NCI-H226 (cell line): ENCODE measurements at places on chromosomes 2 and 18.
A peak's percentile ranks its signal among the peaks of the same experiment; 100 is the strongest.

DNA sequence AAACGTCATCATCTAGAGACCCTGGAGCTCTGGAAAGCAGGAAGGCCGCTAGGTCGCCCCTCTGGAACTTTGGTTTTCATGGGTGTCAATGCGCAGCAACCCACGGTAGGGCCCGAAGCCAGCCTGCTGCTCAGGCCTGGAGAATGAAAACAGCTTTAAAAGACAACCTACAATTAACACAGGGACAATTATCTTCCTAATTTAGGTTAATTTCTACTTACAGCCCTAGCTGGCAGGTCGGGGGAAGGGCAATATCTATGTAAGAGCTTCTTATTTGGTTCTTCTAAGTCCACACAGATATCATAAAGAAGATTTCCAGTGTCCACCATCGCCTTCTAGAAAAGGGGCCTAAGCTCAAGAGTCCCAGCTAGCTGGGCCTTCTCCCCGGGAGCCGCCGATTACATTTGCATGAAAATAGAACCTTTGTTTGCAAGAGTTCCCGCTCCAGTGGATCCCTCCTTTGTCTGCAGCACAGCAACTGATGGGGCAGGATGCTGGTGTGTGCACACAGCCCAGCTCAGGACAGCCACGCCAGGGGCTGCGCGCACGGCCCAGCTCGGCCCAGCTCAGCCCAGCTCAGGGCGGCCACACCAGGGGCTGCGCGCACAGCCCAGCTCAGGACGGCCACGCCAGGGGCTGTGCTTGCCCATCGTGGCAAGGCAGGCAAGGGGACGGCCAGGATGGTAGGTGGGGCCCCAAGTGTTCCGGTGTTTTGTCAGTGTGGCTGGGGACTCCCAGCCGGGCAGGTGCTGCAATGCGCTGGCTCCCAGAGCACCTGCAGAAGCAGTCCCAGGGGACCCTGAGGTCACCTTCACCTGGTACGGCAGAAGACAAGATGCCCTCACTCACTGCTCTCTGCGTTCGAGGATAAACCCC is 109.1 kb downstream of the HDAC4 start:
- DNase-seq, result no peak

GRCh38 chr2:11286749-11287148 is 57.7 kb downstream of the ROCK2 start:
- DNase-seq, result no peak

DNA sequence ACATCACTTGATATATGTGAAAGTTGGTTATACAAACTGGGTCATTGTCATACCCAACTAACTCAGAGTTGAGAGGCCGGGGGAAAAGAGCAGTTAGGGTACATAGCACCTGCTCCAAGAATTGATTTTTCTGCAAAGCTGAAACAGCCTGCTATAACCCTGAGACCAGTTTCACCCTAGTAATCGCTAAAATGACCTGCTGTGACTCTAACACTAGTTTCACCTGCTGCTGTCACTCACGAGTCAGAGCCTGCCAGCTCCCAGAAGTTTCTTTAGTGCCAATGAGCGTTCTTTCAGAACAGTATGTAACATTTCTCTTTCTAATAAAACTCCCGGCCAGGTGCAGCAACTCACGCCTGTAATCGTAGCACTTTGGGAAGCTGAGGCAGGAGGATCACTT is 28.0 kb downstream of the SRSF7 start:
- no peak for DNase-seq

DNA sequence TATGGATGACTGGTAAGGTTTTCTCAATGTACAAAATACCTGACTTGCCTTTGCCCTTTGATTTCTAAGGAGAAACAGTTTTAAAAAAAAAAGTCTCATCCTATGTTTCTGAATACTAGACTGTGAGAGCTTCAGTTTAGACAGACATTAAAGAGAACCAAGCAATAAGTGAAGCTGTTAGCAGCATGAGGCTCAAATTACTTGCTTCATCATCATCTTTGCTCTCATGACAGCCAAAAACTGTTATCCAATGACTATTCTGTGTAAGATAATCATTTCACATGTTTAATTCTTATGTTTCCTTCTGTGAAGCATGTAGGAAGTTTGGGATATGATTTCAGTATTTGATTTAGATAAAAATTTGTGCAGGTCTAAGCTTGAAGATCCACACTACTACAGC is 129.2 kb downstream of the COMMD1 start:
- no peak for DNase-seq

GRCh38 chr2:218074031-218074430 is 5.0 kb downstream of the RUFY4 start:
- no peak for DNase-seq

DNA sequence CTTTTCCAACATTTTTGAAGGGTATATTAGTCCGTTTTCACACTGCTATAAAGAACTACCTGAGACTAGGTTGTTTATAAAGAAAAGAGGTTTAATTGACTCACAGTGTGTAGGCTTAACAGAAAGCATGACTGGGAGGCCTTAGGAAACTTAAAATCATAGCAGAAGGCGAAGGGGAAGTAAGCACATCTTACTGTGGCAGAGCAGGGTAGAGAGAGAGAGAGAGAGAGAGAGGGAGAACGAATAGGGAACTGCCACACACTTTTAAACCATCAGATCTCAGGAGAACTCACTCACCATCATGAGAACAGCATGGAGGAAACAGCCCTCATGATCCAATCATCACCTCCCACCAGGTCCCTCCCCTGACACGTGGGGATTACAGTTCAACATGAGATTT is 420.3 kb downstream of the SOCS6 start:
- no peak for DNase-seq

DNA sequence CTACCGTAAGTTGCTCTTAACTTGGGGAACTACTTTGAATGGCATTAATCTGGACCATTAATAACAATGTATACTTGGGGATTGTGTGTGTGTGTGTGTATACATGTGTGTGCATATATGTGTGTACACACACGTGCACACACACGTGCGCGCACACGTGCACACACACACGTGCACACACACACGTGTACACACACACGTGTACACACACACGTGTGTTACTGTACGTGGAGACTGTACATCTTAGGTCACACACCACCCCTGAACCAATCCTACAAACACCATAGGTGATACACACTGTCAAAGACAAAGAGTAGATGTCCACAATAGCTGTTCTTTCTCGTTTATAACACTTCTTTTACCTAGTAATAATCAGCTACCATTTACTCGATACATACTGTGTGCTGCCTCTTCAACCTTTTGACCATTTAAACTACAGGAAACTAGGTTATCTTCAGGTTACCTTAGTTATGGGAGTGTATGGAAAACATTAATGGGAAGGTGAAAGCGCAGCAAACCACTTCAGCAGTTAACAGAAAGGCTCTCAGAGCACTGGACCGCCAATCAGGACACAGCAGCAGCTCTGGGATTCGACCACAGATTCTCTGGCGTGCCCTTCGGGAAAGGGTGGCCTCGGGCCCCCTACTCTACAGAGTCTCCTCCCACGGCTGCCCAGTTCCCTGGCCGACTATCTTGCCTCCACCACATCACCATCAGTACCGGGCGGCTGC is 894 bp upstream of the GCC2 start:
- DNase-seq, result no peak

DNA sequence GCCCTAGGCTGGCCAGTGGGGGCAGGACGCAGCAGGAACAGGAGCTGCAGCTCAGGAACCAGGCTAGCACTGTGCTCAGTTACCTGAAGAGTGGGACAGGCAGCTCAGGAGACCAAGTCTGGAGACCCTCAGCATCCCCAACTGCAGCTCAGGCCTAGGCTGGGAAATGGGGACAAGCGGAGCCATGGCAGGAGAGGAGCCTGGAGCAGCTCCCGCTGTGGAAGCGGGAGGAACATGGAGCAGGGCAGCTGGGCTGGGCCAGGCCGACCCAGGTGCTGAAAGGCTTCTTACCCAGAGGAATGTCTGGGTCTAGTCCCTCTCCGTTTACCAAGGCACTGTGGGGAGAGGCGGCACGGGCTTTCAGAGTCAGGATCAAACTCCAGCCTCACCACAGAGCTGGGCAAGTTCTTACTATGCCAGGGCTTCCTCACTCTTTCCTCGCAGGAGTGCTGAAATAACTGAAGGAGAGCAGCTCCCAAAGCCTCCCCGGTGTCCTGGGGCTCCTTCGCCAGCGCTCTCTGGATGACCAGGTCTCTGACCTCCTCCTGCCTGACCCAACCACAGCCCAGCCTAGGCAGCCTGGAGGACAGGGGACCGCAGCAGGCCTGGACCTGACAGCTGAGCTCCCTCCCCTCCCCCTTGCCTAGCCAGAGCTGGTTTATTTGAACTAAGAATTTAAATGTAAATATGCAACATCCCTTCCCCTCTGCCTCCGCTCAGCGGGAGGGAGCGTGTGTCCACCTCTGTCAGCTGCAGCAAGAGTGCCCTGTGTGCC is 247.8 kb upstream of the SIX2 start:
- DNase-seq, result no peak

- DNase-seq, result no peak
These were observed 236.5 kb downstream of the NDUFA10 start for GRCh38 chr2:239788576-239789098.

GRCh38 chr2:145887915-145888314 is 1368.0 kb upstream of the ZEB2 start:
- DNase-seq, result no peak

DNA sequence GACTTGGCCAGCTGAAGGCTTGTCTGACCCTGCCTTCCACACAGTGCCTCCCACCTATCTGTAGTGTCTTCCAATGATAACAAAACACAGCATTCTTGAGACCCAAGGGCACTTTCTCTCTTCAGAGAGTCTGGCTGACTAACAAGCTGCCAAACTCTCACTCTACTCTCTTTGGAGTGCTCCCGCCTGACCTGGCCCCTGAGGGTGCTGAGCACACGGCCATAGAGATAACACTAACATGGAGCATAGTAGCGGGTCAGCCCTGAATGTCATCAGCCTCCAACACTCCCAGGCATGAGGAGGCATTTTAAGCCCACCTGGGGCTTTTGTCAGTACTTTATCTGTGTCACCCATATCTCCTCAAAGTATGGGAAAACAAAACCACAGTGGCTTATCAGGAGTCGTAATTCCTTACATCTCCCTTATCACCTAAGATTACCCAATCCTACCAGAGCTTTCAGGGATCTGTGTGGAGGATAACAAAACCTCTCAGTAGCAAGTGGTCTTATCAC is 160.3 kb upstream of the TCF4 start:
- peak; percentile 83 for DNase-seq

- no peak for DNase-seq
These were observed 121.5 kb upstream of the LTBP1 start for GRCh38 chr2:32825291-32825712.

DNA sequence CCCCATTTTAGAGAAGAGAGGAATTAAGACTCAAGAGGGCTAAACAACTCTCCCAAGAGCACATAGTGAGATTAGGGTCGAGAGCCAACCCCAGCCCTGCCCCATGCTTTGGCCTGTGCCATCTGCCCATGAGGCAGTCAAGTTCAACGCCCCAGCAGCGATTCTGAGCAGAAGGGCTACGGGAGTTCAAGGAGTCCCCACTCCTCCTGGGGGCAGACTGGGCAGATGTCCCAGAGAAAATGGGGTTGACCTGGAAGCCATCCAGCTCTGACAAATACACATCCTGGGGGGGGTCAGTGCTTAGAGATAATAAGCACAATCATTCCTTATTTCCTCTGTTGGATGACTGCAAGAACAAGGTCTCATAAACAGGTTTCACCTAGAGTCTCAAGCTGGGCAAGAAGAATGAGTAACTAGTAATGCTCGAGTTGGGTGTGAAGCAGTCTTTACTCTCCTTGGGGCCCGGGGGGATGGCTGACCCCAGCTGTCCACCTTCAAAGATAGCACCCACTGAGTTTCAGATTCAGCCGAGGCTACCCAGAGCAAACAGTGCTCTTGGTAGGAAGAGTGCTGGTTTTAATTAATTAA is 716.4 kb downstream of the RNF144A start:
- peak; percentile 13 for DNase-seq

GRCh38 chr18:12091538-12092141 is 2.0 kb upstream of the ANKRD62 start:
- no peak for DNase-seq

GRCh38 chr2:159712929-159713420 is 669 bp downstream of the MARCHF7 start:
- no peak for DNase-seq

- no peak for DNase-seq
These were observed 4.1 kb downstream of the ASB3 start for GRCh38 chr2:53782676-53783075.

- no peak for DNase-seq
These were observed 33.4 kb upstream of the MGAT5 start for GRCh38 chr2:134220344-134220974.

DNA sequence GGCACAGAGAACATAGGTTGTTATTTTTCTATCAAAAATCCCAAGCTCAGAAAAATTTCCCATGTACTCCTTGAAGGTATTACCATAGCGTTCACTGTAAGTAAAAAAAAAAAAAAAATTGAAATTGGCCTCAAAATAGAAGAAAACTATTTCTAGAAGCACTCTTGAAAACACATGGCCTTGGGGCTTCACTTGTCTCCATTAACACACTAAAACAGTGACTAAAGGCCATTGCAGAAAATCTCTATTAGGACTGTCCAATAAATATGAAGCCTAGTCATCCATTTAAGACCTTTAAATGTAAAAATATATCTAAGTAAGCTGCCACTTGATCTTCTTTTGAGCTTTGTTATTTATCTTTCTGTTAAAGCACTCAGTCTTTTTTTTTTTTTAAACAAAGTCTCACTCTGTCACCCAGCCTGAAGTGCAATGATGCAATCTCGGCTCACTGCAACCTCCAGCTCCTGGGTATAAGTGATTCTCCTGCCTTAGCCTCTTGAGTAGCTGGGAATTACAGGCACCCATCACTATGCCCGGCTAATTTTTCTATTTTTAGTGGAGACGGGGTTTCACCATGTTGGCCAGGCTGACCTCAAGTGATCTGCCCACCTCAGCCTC is 35.8 kb downstream of the CCDC68 start:
- no peak for DNase-seq

- DNase-seq, result no peak
These were observed 116.9 kb downstream of the RND3 start for GRCh38 chr2:150370561-150370960.

GRCh38 chr2:172995323-172996244 is 80.1 kb upstream of the MAP3K20 start:
- peak; percentile 88 for DNase-seq

- DNase-seq, result no peak
These were observed 48.8 kb downstream of the ANKMY1 start for GRCh38 chr2:240508832-240509545.

DNA sequence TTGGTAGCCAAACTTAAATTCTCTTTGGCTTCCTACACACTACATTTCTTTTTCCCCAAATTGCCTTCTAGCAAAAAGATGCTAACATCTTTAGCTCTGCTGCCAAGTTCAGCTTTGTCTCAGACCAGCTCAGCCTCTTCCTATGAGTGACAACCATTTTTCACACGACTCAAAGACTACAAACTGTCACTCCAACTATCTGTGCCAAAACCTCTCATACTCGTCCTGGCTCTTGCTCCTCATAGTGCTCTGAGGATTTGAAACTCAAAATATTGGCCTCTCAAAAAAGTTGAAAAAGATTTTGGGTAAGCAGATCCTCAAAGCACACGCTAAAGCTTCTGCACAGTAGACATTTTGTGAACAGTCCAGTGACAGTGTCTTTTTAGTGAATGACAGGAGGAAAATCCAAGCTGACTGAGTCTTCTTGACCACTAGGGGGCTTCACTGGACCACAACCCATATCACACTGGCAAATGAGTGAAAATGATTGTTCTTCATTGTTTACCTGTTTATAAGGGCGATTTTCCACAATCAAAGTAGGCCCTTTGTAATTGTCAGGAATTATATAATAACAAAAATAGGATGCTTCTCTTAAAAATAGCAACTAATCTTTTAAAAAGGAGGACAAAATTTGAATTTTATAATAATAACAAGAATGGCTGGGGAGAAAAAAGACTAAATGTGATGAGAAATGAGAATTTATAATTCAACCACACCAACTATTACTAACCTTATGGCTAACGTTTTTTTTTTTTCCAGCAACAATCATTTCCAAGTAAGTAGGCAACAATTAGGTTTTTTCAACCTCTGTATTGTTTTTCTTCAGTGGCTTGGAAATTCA is 85.5 kb upstream of the PGAP1 start:
- peak; percentile 9 for DNase-seq
